ENCODE measurements at places on chromosomes 16 and 17.

GRCh38 chr17:6480303-6480675 is 36.0 kb downstream of the PIMREG start:
- no peak for DNase-seq

GRCh38 chr17:39667945-39668924 is at the start of gene PNMT:
PNMT (plus strand) TSS chr17:39668453; CDS start chr17:39668476, 23 bp downstream.
- peak; percentile 50 for DNase-seq

DNA sequence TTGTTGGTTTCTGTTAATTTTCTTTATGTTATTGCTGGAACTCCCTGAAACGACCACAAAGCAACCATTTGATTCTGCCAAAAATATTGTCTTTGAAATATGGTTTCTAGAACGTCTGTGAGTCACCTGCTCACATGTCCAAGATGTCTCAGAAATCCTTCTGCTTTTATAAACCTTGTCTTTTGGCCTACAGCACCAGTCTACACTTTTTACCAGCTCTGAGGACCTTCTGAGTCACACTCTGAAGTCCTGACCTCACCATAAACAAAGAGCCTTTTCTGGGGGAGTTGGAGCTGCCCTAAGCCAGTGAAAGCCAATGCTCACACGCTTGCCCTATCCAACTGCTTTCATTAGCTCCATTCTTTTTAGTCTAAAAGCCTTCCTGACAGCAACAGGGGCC is 55.5 kb downstream of the GRIN2A start:
- no peak for DNase-seq

DNA sequence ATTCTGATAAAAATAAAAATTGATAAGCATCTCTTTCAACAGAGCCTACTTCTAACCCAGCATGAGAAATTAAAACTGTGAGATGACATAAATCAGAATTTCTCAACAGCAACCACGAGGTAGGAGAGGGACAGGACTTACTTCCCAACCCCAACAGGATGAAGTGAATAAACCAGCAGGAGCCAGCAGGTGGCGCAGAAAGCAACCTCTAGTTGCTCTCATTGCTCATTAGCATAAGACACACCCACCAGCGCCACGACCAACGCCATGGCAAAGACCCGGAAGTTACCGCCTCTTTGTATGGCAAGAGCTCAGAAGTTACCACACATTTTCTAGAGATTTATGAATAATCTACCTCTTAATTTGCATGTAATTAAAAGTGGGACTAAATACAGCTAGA is 189.4 kb upstream of the CDH8 start:
- no peak for DNase-seq

GRCh38 chr17:4969551-4970173 is 2.0 kb upstream of the SPAG7 start:
- DNase-seq, result no peak

DNA sequence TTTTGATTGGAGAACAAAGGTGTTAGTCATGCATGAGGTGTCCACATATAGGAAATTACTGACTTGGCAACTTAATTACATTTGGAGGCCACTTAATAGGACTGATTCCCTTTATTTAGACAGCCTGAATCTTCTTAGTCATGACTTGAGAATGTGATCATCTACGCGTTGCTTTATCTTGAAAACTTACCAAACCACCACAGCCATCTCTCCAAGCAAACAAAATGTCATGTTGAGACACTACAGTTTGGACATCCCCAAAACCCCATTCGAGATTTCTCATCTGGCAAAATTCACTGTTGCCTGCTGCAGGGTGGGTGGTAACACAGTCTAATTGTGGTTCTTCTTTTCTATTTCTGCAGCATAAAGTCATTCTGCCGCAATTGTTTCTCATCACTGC is 176.5 kb upstream of the CDH5 start:
- no peak for DNase-seq
